OCI-M1 (cell line): ENCODE measurements at places on chromosomes 13 and 19.

GRCh38 chr13:40682449-40683240, 16.2 kb upstream of the FOXO1 start:
- peak; percentile 75 for DNase-seq

- no peak for DNase-seq
These were observed 36.1 kb downstream of the ADPRHL1 start for GRCh38 chr13:113417008-113417751.

- no peak for DNase-seq
These were observed 1.2 kb upstream of the ZNF579 start for GRCh38 chr19:55581823-55582223.

DNA sequence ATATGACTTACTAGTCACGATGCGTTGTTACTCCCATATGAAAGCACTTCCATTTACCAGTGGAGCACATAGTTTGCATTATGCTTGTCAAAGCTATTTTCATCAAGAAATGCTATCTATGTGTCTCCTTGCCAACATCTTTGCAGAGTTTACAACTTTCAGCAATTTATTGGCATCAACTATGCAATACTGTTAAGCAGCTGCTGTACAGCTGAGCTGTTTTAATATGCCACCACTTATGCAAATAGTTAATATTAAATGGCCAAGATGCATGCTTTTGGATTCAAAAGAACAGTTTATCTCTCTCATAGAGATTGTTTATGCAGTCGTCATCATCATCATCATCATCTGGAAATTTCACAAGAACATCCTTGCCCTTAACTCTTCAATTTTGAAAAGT, 67.9 kb upstream of the KLF5 start:
- DNase-seq, result no peak

- no peak for DNase-seq
These were observed 77.7 kb downstream of the LRRC63 start for GRCh38 chr13:46289260-46289955.

DNA sequence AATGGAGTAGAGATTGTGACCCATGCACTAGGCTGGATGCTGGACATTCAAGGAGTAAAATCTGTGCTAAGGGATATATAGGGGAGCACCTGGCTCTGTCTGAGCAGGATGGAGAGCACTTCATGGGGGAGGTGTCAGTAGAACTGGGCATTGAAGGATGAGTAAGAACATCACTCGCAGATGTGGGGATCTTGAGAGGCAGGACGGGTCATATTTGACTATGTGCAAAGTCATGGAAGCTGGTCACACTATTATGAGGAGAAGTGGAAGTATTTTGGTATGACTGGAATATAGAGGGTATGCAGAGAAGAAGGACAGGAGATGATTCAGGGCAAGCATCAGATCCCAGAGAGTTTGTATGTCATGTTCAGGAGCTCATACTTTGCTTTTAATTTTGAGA, 62.9 kb upstream of the PCDH8 start:
- DNase-seq, result no peak

- no peak for DNase-seq
These were observed 21.5 kb upstream of the SERPINE3 start for GRCh38 chr13:51318015-51318414.

GRCh38 chr13:110290826-110291225, 16.1 kb downstream of the COL4A1 start:
- DNase-seq, result no peak

- DNase-seq, result no peak
These were observed 88.0 kb upstream of the FRY start for GRCh38 chr13:31943591-31943990.

GRCh38 chr13:113408562-113408961, 44.6 kb upstream of the GRTP1 start:
- DNase-seq, result no peak

- DNase-seq, result no peak
These were observed 27.1 kb upstream of the C1QTNF9 start for GRCh38 chr13:24282256-24282655.

DNA sequence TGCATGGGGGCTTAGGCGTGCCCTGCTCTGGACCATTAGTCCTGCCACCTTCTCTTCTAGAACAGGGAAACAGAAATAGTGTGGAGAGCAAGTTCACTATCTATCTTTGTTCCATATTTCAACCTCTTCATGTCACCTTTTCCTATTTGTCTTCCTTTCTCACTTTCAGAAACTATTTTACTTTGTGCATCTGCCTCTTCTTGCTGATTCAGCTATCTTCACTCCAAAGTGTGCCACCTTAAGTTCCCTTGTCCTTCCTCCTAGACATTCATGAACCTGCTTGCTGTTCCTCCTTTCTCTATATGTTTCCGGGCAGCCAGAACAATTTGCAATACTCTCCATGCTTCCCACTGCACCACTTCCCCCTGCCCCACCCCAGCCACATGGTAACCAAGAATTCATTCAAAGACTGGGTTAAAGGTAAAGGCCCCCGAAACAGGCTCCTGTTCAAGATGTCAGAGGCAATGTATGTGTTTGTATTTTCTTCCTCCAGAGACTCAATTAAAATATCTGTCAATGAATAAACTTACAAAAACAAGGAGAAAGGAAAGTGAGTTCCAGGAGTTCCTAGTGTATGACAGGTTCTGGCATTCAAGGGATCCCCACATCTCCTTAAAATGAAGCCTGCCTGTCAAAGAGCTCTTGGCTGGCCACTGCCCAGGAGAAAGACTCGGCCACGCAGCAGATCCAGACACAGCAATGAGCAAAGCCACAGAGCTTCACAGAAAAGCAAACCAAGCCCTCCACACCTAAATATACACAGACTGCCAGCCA, 268.1 kb downstream of the DNAJC15 start:
- no peak for DNase-seq

- no peak for DNase-seq
These were observed 409.0 kb downstream of the GPC6 start for GRCh38 chr13:93635616-93636032.

- DNase-seq, result no peak
These were observed 13.7 kb upstream of the SLC35E1 start for GRCh38 chr19:16585808-16586476.

- DNase-seq, result peak; percentile 76
These were observed 42.0 kb downstream of the KLF2 start for GRCh38 chr19:16366433-16367260.

GRCh38 chr19:12788682-12789097, 2.6 kb upstream of the JUNB start:
- DNase-seq, result peak; percentile 80

DNA sequence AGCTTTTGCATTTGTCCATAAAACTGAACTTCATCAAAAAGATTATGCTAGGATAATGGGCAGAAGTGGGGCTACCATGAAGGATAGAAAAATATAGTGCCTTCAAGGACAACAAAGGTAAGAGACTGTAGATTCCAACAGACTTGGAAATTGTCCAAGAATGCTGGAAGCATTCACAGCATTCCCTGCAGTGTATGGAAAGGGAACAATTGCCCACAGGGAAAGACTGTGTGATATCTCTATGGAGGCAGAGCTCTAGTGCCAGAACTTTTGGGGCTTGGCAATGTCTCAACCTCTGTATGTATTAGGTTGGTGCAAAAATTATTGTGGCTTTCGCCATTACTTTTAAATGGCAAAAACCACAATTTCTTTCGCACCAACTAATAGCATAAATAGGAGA, 1598.8 kb upstream of the MIR17HG start:
- no peak for DNase-seq

- no peak for DNase-seq
These were observed 42.1 kb downstream of the GADD45B start for GRCh38 chr19:2517881-2518601.

DNA sequence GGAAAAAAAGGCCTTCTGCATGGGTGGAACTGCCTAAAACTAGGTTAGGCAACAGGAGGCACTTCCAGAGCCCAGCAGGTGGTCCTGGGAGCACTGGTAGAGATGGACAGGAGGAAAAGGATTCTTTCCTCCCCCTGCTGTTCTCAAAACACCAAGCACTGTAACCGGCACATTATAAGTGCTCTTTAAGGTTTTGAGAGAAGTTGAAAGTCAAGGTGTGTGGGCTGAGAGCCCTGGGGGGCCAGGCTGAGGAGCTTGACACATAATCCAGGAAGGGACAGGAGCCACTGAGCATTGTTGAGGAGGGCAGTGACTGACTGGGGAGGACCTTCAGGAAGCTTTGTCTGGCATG, 32.3 kb downstream of the SPATA13 start:
- DNase-seq, result no peak

DNA sequence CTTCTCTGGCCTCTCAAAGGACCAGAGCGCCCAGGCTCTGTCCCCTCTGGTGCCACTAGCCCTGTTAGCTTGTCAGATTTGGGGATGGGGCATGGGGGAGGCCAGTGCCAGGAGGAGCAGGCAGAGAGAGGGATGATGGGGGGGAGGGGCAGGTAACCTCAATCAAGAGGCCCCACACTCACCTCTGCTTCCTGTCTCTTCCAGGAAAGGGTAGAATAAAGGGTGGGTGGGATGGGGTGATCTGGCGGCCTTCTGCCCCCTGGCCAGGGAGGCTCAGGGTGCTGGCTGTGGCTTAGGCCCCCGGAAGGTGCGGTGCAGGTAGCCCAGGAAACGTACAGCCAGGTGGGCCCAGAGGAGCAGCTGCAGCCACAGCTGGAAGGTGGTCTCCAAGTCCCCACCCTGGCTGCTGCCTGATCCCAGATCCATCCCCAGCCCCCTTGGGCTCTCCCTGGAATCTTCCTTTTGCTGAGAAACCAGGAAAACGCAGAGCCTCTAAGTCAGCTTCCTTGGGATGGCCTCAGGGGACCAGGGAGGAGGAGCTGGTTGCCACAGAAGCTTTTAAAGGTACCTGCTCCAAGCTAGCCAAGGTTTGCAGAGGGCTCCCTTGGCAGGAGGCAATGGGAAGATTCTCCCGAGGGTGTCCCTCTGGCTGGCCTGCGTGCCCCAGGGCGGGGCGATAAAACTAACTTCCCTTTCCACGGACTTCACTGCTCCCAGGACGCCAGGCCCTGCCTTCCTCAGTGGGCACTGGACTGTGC, 5.3 kb downstream of the PRKACA start:
- DNase-seq, result no peak

DNA sequence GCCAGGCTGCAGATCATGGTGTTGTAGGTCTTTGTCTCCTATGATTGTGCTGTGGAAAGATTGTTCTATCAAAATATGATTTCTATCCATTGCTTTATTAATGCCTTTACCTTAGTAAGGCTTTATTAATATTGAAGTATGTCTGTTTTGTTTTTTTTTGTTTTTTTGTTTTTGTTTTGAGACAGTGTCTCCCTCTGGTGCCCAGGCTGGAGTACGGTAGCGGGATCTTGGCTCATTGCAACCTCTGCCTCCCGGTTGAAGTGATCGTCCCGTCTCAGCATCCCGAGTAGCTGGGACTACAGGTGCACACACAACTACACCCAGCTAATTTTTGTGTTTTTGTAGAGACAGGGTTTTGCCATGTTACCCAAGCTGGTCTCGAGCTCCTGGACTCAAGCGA, 7.7 kb downstream of the IRGC start:
- peak; percentile 18 for DNase-seq

- DNase-seq, result no peak
These were observed 309.9 kb upstream of the SLITRK1 start for GRCh38 chr13:84192125-84192524.

DNA sequence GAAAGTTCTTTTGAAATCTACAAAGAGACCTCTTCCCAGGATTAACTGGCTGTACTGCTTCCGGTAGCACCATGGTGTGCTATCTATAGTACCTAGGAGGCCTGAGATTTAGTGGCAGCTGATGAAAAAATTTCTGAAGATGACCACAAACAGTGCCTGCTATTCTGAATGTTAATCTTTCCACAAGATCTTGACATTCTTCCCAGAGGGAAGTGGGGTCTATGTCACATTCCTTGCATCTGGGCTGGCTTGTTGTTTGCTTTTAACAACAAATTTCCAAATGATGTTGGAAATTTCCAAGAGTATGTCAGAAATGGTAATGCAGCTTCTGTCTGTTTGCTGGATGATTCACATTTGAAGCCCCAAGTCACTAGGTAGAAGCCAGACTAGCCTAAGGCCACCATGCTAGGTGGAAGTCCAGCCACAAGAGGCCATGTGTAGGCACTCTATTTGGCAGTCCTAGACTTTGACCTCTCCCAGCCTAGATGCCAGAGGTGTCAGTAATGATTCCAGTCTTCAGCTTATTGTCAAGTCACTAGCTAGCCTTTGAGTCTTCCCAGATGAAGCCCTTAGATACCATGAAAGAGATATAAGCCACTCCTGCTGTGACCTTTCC, 22.1 kb downstream of the SPART start:
- no peak for DNase-seq

DNA sequence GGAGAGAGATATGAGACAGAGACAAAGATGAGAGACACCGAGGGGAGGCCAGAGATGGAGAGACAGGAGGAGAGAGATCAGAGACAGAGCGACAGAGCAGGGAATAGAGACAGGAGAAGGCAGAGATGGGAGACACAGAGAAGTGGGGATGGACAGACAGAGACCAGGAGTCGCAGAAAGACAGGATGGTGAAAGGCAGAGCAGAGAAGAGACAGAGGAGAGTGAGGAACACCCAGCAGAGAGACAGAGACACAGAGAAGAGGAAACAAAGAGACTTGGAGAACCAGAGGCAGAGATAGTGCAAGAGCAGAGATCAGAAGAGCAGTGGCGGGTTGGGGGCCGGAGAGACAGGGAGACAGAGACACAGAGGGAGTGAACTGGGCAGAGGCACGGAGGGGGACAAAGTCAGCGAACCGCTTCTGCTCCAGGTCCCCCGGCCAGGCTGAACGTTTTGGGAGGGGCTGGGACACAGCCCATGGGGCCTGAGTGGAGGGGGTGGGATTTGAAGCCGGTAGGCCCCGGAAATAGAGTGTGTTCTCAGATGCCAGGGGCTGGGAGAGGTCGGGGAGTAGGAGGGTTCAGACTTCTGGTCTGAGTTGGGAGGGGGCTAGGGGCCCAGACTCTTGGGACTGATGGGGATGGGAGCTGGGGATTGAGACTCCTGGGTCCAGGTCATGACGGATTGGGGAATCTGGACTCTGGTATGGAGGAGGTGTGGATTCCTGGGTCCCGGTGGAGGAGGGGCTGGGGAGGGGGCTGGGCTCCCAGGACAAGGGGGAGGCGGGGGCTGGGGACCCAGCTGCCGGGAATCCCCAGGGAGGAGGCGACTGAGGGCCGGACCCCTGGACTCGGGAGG, 654 bp downstream of the ZNF579 start:
- DNase-seq, result peak; percentile 32

- DNase-seq, result no peak
These were observed 28.3 kb downstream of the CEBPG start for GRCh38 chr19:33401683-33402420.

GRCh38 chr13:27622102-27622820, 569 bp downstream of the POLR1D start:
- peak; percentile 53 for DNase-seq
